NCI-H2171 (cell line): ENCODE measurements at places on chromosomes 7 and 10.

DNA sequence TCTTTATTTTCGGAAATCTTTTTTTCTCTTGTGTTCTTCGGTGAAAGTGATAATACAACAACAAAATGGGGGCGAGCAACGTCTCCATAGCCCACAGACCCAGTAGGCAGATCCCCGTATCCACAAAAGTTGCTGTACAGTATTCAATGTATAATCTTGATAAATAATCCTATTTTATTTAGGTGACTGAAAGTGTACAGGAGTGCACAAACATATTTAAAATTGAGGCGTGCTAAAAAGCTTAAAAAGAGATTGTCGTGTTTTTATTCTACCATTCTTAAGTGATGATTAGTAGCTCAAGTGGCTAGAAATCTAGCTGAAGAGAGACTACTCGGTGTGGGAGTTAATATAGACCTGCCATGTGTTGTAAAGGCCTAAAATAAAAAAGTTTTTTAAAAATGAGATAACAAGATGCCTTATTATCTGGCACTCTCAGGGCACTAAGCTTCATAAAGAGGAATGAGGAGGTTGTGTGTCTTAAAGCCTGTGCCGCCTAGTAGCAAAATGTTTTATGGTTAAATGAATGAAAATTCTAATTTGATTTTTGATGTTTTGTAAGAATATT lies 1.6 kb downstream of the CAPZA2 start:
- DNase-seq = no peak

GRCh38 chr7:132291481-132291880 lies 284.8 kb downstream of the PLXNA4 start:
- DNase-seq = no peak

DNA sequence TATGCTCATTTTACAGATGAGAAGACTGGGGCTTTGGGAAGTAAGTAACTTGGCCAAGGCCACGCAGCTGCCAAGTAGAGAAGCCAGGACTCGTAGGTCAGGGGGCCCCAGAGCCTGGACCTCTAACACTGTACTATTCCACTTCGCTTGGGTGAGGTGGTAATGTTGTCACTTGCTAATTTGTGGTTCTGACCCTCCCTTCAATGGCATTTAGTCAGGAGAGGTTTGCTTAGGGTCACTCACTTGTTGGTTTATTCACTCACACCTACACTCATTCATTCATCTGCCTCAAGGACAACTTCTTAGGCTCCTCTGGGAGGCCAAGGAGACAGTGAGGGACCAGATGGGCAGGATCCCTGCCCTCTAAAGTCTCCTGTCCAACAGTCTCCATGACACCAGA lies 21.3 kb downstream of the BTBD16 start:
- DNase-seq = no peak

- DNase-seq = no peak
These were observed 878.9 kb downstream of the TYW1 start for GRCh38 chr7:67875558-67875957.

GRCh38 chr10:4708123-4708759 lies 117.8 kb upstream of the AKR1E2 start:
- no peak for DNase-seq

DNA sequence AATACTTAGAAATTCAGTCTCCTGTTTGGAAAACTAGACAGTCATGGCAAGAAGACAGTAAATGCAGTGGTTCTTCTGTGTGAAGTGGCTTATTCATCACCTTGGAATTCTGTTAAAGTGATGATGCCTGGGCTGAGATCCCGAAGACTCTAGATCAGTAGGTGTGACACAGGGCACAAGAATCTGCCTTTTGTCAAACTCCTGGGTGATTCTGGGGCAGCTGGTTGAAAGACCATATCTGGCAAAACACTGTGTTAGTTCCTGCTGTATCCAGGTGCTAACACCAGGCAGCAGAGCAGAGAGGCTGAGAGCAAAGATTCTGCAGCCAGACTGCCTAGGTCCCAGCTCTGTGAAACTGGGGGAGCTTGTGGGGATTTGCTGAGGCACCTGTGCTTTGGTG lies 26.5 kb downstream of the MRC1 start:
- no peak for DNase-seq

- DNase-seq = no peak
These were observed 32.9 kb upstream of the SLF2 start for GRCh38 chr10:100879741-100880360.

DNA sequence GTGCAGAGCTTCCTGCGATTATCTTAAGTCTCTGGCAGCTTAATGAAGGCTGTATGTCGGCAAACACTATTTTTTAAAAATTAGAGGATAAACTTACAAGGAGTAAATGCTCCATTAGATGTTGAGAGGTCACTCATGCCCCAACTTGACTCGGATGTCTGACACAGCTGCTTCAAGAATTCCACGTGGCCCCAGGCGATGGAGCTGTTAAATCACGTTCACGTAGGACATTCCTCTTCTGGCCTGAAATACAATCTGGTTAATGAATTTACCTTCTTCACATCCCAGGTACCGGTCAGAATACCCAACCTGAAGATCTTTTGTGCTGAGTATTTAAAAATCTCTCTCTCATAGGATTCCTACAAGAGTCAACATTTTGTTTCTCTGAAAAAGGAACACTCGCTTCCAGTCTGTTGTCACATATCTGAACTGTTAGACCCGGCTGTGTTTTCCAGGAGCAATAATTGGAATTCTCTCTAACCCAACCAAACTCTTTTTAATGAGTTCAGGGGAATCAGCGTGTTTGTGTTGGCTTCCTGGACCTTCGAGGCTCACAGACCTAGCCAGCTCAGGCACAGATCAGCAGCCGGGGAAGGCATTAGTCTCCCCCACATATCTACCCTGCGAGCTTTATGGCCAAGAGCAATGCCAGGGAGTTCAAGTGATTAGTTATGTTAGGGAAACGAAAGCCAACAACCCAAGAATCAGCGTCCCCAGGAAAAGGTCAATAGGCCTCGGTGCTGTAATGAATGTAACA lies 284.9 kb downstream of the FGFR2 start:
- no peak for DNase-seq
